A549 treated with RU486 at 1 μM for 4 hours (cell line): ENCODE measurements at places on chromosomes 1 and 21. TPM values are rescaled to one million over a fixed set of nuclear protein-coding genes. Genes with fewer than 3 reads are reported as not detected.

The HTR1D gene
- total RNA-seq: 10.8 to 12.6 TPM (median 11.8 TPM) in 5 replicates

The EXTL1 gene
- not detected in 5 replicates for total RNA-seq

The SPATA21 gene
- total RNA-seq: 0.09 TPM in 1 of 5 replicates, not detected in the others

The COL16A1 gene
- 4.3 to 6.9 TPM (median 5.2 TPM) in 5 replicates for total RNA-seq

The SPATA1 gene
- total RNA-seq: 0.43 to 1.7 TPM (median 0.95 TPM) in 3 of 5 replicates, not detected in the others

The RGS4 gene
- total RNA-seq: 0.08 to 0.23 TPM in 2 of 5 replicates, not detected in the others

The S100A16 gene
- 415 to 520 TPM (median 478 TPM) in 5 replicates for total RNA-seq

The PCNT gene
- 11.1 to 15.1 TPM (median 13.4 TPM) in 5 replicates for total RNA-seq

The GPR37L1 gene
- total RNA-seq: 0.14 to 0.19 TPM (median 0.16 TPM) in 5 replicates

The KCND3 gene
- 0.02 TPM in 1 of 5 replicates, not detected in the others for total RNA-seq

The AIM2 gene
- total RNA-seq: not detected in 5 replicates

The S100A1 gene
- total RNA-seq: 0.48 to 1.1 TPM (median 0.76 TPM) in 4 of 5 replicates, not detected in the other

The MYBPH gene
- total RNA-seq: not detected in 5 replicates

The CFHR5 gene
- total RNA-seq: not detected in 5 replicates

The PADI2 gene
- 1.1 to 1.6 TPM (median 1.3 TPM) in 5 replicates for total RNA-seq

The KCNE2 gene
- not detected in 5 replicates for total RNA-seq

The CSF3R gene
- not detected in 5 replicates for total RNA-seq

The FAM167B gene
- total RNA-seq: 0.29 to 0.57 TPM (median 0.48 TPM) in 4 of 5 replicates, not detected in the other

The ITGB2 gene
- total RNA-seq: 0.41 to 1.1 TPM (median 0.61 TPM) in 5 replicates
